AG10803 (cell line): ENCODE measurements at places on chromosomes 6 and 20.
A peak's percentile ranks its signal among the peaks of the same experiment; 100 is the strongest.

GRCh38 chr6:113049190-113049589, 702.1 kb downstream of the RFPL4B start:
- DNase-seq: peak; percentile 28

DNA sequence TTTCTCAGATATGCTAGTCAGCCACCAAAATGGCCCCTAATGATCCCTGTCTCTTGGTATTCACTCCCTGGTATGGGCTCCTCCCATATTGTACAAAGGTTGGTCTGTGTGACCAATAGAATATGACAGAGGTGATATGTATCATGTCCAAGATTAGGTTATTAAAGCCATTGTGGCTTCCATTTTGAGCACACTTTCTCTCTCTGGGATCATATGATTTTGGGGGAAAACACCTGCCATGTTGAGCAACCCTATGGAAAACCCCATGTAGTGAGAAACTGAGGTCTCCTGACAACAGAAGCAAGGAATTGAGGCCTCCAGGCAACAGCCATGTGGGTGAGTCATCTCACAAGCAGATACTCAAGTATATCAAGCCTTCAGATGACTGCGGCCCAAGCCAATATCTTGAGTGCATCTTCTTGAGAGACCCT, 7.1 kb upstream of the ZNF318 start:
- DNase-seq: no peak

- DNase-seq: no peak
Observed at GRCh38 chr6:138948004-138948403, 40.0 kb downstream of the REPS1 start.

- peak; percentile 40 for DNase-seq
Observed at GRCh38 chr6:157272866-157273755, 50.2 kb downstream of the TMEM242 start.

DNA sequence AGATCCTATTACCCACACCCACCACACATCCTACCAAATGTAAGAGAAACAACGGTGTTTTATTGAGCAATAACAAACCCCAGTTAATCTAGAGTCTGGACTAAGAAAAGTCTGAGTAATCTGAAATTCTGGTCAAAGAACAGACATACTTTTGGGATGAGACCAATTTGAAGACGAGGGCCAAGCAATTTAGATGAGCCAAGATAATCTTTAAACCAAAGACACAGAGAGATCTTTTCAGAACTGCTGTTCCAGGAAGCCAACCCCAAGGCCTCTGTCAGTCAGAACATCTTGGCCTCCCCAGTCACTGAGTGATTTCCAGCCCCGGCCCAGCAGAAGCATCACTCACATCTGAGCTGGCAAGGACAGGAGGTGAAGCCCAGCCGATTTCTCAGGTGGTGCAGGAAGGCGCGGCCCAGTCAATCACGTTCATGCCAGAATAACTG, 118.5 kb upstream of the SYNDIG1 start:
- DNase-seq: peak; percentile 63

GRCh38 chr6:96943555-96944215, 19.2 kb downstream of the KLHL32 start:
- DNase-seq: no peak

DNA sequence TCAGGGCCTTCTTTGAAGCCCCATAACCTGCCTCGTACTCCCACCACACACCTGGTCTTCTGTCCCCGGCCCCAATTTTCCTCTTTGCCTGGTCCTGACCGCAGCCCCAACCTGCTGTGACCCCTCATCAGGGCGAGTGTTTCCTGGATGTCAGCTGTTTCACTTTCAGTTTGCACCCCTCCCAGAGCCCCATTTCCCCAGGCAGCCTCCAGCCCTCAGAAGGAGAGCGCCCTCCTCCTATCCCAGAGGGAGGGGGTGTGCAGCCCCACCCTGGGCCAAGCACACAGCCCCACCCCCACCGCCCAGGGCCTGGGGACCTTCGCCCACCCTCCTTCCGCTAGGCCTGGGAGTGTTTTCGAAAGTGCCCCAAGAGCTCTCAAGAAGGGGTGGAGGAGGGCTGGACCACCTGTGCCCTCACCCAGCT, 1.5 kb downstream of the BAK1 start:
- DNase-seq: no peak

DNA sequence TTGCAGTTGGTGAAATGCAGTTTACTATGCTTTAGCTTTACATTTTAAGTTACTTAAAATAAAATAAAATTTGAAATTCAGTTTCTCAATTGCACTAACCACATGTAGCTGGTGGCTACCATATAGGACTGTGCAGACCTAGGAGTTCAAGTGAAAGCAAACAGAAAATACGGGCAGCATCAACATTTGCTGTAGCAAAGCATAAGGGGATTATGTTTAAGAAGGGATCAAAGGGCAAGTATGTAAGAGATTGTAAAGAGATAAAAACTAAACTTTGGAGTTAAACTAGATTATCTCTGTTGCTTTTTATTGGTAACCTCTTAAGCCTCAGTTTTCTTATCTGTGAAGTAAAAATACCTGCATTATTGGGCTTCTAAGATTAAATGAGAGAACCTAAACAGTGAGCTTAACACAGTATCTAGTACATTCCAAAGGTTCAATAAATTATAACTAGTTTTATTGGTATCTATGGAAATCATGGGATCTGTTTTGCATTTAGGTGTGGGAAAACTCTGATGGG, 81.2 kb downstream of the SPTLC3 start:
- DNase-seq: no peak

- DNase-seq: no peak
Observed at GRCh38 chr6:39983193-39983592, 48.9 kb upstream of the MOCS1 start.

DNA sequence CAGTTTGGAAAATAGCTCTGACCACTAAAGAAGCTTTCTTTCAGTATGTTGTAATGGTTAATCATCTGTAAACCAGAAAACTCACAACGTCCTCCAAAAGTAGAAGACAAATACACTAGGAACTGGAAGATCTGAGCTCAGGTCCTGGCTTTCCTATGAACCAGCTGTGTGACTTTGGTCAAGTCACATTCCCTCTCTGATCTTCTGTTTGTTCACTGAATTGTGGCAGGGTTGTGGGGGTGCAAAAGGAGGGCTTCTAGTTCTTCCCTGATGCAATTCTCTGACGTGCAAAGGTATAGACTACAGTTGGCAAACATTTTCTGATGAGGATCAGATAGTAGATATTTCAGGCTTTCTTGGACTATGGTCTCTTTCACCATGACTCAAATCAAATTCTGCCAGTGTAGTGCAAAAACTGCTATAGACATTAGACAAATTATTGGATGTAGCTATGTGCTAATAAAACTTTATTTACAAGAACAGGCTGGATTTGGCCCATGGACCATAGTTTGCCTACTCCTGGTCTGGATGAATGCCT, 44.9 kb downstream of the ATXN1 start:
- no peak for DNase-seq

DNA sequence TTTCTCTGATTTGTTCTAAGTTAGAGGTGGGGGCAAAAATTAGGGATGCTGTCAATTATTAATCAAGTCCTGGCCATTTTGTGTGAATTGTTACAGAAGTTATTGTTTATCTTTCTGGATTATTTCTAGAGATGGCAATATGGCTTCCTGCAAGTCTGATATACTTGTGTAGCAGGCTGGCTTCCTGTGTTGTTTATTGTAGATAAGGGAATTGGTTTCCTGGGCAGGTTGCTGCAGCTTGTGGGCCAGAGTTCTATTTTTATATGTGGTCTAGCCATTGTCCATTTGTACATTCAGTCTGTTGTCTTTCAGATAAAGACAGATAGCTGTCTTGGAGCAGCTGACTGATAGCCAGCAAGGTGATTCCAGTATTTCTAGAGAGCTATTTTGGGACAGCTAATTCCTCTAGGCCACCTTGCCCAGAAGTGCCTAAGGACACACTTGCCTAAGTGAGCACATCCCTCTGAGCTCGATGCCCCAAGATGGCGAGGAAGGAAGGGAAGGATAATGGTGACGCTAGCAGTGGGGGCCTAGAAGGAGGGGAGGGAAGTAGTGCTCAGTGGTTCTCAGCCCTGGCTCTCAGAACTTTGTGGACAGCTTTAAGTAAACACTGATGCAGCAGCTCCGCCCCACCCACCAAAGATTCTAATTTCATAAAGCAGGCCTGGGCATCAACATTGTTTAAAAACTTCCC, 25.5 kb downstream of the DDO start:
- no peak for DNase-seq

DNA sequence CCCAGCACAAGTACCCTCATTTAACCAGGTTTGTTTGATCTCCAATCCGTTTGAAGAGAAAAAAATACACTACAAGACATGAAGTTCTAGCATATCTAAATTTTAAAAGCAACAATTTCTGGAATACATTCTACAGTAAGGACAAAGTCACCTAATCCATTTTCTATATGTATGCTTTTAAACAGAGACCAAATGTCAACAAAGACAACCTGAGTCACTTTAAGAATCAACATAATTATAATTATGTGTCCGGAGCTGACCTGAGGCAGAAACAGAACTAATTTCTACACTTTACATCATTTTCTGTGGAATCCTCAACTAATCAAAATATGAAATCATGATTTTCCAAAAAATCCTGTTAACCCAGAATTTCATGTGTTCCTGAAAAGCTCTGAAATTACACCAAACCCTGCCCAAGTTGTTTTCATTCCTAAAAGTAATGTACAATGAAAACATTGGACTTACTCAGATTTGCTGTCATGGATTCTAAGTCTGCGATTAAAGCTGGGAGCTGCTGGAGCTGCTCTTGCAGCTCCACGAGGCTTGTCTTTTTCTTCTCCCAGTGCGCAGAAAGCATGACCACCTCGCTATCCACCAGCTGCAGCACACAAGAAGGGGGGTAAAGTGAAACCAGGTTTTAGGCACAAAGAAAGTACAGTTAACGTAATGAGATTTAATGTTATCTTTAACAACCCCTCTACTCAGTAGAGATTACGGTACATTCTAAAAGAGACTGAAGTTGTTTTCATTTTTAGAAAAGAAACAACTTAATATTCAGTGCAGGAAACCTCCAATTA, 35.8 kb downstream of the DTNBP1 start:
- DNase-seq: no peak

- peak; percentile 93 for DNase-seq
Observed at GRCh38 chr20:37323985-37324384, 22.0 kb upstream of the SRC start.

DNA sequence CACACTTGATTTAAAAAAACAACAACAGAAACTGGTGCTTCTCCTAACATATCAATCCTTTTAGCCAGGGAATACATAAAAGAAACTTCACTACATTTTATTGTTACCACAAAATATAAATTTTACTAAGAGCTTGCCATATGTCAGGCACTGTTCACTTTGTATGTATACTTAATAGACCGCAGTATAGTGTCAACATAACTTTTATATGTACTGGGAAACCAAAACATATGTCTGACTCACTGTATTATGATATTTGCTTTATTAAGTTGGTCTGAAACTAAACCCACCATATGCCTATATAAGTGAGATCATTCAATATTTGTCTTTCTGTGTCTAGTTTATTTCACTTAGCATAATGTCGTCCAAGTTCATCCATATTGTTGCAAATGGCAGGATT, 108.4 kb downstream of the KLHL32 start:
- DNase-seq: no peak

DNA sequence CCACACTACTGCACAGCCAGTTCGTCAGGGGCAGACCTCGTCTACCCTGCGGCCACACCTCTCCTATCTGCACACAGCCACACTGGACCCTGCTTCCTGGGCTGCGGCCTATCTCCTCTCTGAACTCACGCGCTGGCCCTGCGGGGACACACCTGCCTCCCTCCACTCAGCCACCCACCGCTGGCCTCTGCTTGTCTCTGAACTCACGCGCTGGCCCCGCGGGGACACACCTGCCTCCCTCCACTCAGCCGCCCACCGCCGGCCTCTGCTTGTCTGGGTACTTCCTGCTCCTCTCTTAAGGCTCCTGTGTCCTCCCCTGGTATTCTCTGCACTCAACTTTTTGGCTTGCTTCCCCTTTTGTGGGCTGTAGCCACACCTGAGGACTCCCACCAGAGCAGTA, 52.3 kb downstream of the HUS1B start:
- no peak for DNase-seq

GRCh38 chr6:105753620-105754211, 332.4 kb upstream of the PRDM1 start:
- peak; percentile 84 for DNase-seq

- DNase-seq: peak; percentile 76
Observed at GRCh38 chr6:106163446-106163965, 77.4 kb downstream of the PRDM1 start.

DNA sequence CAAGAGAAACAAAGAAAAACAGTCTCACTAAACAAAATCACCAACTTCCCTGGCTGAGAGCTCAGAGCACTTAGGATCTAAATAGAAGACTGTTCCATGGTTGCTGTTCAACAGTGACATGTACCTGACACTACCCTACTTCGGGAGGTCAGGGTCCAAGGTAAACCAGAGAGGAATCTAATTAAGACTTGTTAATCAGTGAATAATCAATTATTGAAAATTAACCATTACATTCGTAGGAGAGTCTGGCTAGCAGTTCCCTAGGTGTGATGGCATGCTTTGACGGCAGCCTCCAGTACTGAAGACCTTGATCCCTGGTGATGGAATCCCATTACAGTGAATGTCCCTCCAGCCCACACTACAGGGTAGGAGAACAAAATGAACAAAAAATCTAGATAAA, 154.0 kb upstream of the AFDN start:
- DNase-seq: no peak

- no peak for DNase-seq
Observed at GRCh38 chr6:96947055-96947454, 22.5 kb downstream of the KLHL32 start.

- no peak for DNase-seq
Observed at GRCh38 chr20:63158352-63158751, 57.6 kb downstream of the YTHDF1 start.

- no peak for DNase-seq
Observed at GRCh38 chr6:139282684-139283083, 9.1 kb downstream of the TXLNB start.

GRCh38 chr20:50652702-50653294, 38.5 kb downstream of the RIPOR3 start:
- no peak for DNase-seq

DNA sequence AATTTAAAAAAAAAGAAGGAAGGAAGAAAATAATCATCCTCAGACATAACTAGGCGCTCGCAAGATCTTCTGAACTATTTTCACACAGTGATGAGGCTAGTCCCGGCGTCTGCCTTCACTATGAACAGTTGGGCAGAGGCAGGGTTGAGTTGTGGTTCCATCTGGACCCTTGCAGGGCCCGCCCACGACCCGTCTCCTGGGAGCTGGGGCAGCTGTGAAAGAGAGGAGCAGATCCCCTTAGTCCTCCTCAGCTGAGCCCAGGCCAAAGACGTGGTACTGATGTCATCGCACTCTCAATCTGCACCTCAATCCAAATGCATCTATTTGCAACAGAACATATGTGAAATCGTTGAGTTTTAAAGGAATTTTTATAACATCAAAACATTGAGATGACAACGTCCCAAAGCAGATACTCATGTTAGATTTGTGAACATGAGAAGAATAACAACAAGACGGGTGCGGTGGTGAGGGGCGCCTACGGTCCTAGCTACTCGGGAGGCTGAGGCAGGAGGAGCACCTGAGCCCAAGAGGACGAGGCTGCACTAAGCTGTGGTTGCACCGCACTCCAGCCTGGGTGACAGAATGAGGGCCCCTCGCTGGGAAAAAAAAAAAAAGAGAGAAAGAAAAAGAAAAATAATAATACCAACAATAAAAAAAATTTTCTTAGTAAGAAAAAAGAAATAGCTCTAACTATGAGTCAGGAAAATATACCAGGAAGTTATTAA, 15.3 kb downstream of the TCFL5 start:
- no peak for DNase-seq
